ENCODE measurements at places on chromosomes 7 and 10. TPM values are rescaled to one million over a fixed set of nuclear protein-coding genes. Genes with fewer than 3 reads are reported as not detected.

The PALD1 gene
- total RNA-seq = 9.6 TPM

The TCAF2 gene
- total RNA-seq = 3.5 TPM

DNA sequence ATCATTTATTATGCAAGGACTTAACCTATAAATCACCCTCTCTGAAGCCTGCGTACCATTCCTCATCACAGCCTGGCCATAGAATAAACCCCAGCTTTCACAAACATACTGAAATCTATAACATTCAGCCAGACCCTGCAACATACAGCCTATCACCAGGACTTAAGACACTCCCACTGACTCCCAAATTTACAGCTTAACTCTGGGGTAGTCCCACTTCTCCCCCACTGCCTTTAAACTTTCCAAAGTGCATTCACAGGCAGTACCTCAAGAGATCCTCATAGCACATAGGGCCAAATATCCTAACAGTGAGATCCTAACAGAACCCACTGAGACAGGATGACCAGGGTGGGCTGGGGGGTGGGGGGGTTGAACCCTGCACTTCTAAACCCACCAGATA is 3.5 kb downstream of the LDB1 start:
- no peak for DNase-seq

DNA sequence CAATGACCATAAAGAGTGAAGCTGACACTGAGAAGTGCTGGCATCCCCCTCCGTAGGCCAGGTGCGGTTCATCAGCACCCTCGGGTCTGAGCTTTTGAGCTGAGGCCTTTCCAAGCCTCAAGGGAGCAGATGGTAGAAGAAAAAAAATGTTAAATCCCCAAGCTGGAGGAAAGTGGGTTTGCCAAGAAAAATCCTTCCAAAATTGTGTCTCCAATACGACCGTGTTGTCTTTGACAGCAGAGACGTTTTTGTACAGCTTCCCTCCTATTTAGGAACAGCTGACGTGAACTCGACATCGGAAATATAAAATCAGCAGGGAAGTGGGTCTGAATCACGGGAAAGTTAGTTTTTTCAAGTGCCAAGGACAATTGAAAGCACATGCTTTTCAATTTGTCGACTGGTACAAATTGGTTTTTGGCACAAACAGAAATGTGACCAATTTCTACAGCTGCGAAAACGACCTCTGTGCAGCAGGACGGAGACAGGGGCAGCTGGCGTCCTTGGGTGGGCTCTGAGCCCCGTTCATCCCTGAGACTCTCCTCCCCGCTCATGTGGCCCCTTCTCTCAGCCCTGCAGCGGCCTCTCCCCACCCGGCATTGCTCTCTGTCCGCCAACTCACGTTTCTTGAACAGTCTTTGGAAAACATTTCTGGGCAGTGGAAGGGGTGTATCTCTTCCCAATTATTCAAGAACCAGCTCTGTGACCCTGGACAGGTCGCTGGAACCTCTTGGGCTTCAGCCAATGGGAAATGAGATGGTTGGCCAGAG is 89.9 kb downstream of the PAXIP1 start:
- DNase-seq = no peak

DNA sequence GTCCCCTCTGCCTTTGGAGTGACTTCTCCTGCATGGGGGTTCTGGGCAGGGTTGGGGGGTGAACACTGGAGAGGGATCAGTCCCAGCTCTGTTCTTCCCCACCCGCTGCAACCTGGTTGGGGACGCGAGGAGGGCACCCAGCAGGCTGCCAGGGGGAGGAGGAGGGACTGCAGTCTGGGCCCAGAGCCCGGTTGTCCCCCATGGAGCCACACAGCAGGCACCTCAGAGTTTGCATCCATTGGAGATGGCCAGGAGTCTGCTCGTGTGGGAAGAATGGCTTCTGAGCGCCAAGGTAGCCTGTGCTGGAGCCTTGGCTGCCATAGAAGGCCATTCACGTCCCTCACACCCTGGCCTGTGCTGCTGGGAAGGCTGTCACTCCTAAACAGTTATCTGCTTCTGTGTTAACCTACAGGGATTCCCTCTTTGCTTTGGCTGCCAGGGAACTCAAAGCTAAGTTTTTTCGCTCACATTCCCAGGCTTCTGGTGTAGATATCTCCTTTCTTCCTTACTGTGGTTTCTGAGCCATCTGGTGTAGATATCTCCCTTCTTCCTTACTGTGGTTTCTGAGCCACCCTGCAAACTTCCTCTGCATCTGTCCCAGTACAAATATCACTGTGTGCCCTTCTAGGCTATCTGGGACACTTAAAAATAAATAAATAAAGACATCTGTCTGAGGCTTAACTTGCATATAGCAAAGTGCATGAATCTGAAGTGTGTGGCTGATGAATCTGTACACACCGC is 133.7 kb downstream of the LHPP start:
- no peak for DNase-seq

The ANXA8 gene
- total RNA-seq = 2.0 TPM

DNA sequence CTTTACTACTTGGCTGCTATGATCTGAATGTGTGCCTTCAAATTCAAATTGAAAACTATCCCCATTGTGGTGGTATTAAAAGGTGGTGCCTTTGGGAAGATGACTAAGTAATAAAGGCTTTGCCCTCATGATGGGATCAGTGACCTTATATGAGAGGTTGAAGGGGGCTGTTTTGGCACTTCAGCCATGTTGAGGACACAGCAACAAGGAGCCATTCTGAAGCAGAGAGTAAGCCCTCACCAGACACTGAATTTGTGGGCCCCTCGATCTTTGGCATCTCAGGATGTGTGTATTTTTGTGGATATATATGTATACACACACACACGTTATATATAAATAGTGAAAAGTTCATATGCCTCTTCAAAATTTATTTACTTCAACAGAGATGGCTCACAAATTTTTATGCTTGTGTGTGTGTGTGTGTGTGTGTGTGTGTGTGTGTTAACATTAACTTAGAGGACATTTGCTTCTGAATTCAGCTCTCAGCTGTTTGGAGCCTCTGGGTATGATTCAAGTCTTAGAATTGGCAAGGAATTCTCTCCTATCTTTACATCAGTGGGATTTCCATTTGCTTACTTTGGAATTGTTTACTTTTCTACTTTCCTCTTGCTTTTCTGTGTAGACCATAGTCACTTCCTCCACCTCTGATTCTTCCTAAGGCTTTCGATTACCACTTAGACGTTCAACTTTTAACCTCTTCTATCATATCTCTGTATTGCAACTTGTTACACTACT is 66.6 kb downstream of the MAGI2 start:
- DNase-seq = no peak

The GIGYF1 gene
- total RNA-seq = 79.4 TPM

The TPST1 gene
- total RNA-seq = 12.0 TPM

- DNase-seq = no peak
These were observed 5.6 kb downstream of the PARP12 start for GRCh38 chr7:140057143-140057535.

The OR2A1 gene
- not detected for total RNA-seq

- DNase-seq = no peak
These were observed 553.8 kb downstream of the TFEC start for GRCh38 chr7:115476671-115477181.

The PRLHR gene
- 2.6 TPM for total RNA-seq

DNA sequence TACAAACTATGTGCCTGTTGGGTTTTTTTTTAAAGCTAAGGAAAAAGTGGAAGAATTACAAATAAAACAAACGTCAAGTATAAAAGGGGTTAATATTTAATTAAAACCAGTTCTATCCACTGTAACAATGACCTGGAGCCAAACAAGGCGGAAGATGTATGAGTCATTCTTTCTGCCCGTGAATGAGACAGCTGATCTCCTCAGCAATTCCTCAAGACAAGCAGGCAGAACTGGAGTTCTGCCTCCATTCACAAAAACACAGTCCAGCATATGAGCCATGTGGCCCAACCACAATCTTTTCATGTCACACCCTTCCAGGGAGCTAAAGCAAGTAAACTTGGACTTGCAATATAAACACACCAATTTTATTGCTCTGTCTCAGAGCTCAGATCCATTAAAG is 8.4 kb downstream of the ETV1 start:
- no peak for DNase-seq

DNA sequence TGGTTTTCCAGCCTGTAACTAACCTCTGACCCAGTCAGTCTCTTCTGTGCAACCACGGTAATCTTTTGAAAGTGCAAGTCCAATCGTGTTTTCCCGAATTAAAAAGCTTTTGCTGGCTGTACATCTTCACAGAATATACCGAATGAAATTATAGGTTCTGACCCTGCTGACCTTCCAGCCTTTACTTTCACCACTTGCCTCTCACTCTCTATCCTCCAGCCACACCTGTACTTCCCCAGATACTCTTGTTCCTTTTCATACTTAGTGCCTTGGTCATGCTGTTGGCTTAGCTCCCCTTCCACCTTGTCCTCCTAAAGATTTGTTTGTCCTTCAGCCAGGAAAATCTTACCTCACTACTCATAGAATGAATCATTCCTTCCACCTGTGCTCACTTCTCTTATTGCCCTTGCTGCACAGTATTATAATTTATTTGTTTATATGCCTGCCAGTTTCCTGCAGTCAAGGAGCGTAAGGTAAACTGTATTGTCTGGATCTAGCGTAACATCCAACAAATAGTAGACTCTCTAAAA is 2.3 kb upstream of the PNPLA8 start:
- no peak for DNase-seq

DNA sequence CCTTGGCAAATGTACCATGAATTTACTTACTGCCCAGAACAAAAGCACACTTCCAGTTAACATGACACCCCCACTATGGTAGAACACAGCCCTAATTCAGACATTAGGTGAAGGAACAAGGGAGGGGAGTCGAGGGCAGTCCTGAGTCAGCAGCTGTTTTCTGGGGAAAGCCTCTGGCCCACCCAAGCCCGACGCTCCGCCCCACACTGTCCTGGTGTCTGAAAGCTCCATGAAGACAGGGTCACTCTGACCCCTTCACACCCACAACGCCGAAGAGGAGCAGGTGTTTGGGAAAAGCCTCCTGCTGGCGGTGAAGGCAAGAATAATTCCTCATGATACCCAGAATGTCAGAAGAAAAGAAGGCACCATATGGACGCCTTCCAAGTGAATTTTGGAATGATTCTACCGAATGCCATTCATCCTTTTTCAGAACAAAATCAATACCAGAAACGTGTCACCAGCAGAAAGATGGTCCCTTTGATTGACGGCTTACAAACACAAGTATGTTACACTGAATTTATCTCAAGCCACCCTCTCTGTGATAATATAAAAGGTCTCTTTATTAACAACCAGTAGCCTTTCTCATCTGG is 172.1 kb downstream of the DIP2C start:
- DNase-seq = no peak

DNA sequence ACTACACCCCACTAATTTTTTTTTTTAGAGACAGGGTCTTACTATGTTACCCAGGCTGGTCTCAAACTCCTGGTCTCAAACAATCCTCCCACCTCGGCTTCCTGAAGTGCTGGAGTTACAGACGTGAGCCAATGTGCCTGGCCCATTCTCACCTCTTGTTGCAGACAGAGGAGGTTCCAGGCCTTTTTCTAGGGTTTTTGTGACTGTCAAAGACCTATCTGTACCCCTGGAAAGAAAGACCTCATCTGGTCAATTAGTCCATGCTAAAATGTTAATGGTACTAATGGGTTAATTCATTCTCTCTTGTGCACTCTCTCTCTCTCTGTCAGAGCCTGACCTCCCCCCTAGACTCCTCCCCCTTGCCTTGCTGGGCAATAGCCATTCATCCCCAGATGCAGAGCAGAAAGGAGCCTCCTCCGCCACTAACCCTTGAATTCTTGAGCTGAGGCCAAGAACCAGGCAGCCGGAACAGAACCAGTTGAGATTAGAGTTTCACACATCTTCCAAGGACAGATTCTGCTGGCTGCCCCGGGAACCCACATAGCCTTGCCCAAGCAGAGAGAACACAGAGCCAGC is 209.7 kb downstream of the SKIDA1 start:
- no peak for DNase-seq

DNA sequence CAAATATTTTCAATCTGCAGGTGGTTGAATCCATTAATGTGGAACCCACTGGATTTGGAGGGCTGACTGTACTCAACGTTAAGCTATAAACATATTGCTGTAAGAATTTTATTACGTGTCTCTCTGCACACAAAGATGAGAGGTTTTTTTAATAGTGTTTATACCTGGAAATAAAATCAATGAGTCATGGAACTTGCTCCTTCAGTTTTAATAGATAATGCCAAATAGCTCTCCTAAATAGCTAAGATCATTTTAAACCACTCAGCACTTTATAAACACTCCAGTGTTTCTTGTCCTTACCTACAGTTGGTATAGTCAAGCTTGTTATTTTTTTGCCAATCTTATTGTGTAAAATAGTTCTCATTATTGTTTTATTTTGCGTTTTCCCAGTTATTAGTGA is 455.6 kb upstream of the FZD8 start:
- no peak for DNase-seq

DNA sequence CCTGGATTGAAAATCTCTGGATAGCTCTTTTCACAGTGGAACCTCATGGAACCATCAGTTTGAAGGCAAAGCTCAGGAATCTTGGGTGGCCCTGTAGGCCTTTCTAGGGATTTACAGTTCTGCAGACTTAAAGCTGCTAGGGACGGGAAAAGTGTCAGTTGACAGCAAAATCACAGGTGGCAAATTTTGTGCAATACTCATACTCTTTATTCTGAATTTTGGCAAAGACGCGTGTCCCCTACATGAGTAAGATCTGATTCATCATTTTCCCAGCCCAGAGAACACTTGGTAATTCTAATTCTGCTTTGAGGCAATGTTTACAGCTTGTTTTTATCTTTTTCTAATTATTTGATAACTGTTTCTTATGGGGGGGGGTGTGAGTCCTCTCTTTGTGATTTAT is 3.6 kb downstream of the LRRC17 start:
- no peak for DNase-seq

The PSD gene
- 7.8 TPM for total RNA-seq

DNA sequence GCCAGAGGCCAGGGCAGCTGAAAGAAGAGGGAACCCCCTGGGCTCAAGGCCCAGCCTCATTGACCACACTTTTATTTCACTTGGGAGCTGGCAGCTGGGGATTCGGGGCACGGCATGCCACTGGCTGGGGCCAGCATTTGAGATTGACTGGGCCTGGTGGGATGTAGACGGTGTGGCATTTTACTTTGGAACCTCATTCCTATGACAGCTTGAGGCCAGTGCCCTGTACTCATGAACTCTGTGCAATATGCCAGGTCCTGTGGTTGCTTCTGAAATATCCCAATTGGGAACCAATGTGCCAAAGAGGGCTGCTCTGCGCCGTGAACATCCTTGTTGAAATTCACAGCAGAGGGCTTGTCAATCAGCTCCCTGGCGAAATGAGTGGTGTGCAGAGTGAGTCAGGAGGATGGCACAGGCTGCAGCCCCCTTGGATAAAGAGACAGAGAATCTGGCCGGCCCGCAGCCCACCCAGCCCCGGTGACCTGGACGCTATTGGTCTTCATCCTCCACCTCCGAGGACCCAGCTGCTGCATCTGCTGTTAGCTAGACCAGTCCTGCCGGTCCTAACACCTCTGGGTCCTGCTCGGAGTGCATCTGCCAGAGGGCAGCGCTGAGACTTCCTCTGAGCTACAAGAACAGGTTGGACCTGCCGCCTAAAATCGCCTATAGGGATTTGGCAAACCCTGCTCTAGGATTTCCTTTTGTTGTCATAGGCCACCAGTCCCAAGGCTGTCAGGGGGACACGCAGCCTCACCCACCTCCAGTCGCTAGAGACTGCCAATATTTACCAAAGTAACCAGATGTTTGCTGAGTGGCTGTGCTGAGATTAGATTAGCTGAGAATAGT is 58.0 kb downstream of the PRKAG2 start:
- no peak for DNase-seq

The TEX36 gene
- total RNA-seq = not detected

The CYP3A5 gene
- total RNA-seq = 53.0 TPM

The TMEM196 gene
- total RNA-seq = 0.68 TPM

The PCBD1 gene
- 84.1 TPM for total RNA-seq
